ENCODE measurements at places on chromosomes 3 and 15.

- DNase-seq, result peak; percentile 89
Observed at GRCh38 chr3:188950832-188951489, 220.8 kb upstream of the TPRG1 start.

DNA sequence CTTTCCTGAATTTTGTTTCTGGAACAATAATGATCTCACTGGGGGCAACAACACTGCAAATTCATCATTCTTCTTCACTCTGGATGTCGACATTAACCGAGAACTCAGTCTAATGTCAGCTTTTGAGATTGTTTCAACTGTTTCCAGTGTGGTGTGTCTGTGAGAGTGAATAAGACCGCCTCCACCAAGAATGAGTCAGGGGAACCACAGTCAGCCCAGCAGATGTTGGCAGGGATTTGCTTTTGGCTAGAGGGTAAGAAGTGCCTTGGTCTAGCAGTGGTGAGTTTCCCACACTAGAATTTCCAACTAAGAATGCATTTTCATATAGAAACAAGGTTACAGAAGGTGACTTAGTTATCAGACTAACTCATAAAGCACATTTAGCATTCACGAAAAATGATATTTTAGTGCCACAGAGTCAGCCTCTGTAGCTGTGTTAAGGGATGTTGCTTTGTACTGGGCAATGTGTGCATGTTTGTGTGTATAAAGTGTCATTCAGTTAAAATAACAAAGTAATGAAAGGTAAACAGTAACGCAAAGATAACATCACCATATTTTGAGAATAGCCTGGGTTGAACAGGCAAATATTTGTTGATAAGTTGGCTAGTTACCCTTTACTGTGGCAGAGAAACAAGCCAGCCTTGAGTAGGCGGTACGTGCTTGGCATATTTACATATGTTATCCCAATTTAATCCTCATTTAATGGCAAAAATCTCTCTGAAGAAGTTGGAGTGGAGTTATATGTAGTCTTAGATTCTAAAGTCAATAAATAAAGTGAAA is 33.8 kb downstream of the DRD3 start:
- DNase-seq, result peak; percentile 85

- DNase-seq, result no peak
Observed at GRCh38 chr3:182331341-182331740, 462.0 kb upstream of the ATP11B start.

DNA sequence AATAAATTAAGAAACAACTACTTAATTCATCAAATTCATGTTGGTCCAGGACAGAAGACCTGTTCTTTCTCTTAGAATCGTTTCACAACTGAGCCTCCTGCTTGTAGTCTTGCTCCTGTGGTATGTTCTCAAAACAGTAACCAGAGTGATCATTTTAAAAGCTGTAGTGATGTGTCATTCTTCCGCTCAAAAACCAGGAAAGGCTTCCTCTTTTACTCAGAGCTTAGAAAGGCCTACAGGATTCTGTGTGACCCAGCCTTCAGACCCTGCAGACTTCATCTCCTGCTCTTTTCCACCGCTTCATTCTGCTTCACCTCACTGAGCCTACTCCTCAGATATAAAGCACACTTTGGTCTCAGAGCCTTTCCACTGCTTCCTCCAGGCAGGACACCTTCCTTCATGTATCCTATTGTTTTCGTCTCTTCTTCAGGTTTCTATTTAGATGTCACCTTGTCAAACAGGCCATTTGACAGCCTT is 22.7 kb downstream of the ST6GAL1 start:
- no peak for DNase-seq

GRCh38 chr3:133925960-133926735 is 30.5 kb upstream of the RAB6B start:
- no peak for DNase-seq

DNA sequence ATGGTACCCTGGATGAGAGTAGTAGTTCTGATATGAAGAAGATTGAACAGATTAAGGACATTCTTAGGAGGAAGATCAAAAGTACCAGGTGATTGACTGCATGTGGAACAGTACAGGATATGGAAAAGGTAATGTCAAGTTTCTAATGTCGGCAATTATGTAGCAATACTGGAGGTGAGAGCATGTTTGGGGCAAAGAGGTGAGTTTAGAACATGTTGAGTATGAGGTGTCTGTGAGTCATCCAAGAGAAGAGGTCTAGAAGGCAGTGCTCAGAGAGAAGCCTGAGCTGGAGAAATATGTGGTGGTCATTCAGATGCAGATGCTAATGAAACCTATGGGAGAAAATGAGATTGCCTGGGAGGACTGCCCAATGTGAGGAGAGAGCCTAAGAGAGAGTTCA is 305.6 kb downstream of the ZBTB20 start:
- no peak for DNase-seq

All from GM04503 (cell line).